CD8-positive, alpha-beta memory T cell (primary cell): ENCODE measurements at places on chromosomes 13 and 19. TPM values are rescaled to one million over a fixed set of nuclear protein-coding genes. Genes with fewer than 3 reads are reported as not detected.

GRCh38 chr13:41608839-41609177, 151.5 kb downstream of the RGCC start:
- DNase-seq, result no peak

DNA sequence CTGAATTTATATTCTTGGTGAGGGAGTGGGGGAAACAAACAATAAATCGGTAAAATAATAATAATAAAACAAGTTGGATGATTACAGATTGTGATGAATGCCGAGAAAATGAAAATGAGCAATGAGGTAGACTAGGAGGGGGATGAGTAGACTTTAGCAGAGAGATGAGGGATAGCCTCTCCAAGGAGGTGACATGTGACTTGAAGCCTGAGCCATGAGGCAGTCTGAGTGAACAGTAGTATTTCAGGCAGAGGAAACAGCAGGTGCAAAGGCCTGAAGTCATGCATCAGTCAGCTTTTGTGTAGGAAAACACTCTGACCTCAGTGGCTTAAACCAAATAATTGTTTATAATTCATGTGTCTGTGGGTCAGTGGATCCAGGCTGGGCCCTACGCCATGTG, 4.6 kb downstream of the ZNF135 start:
- no peak for DNase-seq

DNA sequence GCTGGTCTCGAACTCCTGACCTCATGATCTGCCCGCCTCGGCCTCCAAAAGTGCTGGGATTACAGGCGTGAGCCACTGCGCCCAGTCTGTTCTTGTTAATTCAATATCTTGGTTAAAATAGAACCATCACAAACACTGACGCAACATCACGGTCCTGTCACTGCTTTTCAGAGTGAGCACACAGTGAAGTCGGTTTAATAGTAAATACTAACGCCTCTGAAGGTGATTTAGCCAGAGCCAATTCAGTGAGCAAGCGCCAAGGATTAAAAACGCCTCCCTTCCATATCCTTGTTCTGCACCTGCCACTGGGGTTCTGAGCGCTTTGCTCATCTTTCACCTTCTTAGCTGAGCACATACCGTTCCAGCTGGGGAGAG, 30.3 kb downstream of the LAMP1 start:
- no peak for DNase-seq

DNA sequence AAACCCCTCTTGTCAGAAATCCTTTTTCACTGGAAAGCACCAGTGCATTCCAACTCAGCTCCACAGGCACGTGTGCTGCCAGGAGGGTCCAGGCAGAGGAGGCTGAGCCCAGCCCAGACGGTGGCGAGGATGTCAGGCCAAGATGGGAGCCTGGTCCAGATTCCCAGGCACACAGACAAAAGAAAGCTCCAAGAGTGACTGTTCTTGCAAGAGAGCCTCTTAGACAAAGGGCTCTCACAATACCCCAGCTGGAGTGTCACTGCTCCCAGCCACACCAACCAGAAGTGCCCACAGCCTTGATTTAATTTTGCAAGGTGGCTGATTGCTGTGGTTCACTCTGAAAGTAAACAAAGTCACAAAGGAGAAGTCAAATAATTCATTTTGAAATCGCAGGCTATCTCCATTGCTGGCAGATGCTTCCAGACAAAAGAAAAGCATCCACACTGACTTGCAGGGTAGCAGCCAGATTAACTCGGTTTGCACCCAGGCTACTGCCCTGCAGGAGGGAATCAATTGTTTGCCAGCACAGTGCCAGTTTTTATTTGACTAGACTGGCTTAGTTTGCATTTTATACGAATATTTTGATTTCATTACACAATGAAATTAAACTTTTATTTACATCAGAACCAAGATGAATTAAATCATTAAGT, 95.1 kb downstream of the RAB20 start:
- DNase-seq, result no peak

DNA sequence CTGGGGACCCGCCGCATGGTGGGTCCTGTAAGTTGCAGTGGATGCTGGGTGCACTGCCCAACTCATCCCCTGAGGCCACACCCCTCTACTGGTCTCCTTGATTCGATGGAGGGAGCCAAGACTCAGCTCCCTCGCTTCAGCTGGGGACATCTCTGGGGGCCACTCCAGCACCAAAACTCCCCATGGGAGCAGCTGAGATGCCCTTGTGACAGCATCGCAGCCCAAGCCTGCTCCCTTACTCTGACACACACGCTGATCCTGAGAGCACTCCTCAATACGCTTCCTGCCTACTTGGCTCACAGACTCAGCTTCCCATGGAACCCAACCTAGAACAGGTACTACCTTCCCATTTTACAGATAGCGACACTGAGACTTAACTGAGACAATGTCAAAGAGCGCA, 56.2 kb downstream of the PEPD start:
- DNase-seq, result no peak

- DNase-seq, result no peak
Measured at GRCh38 chr19:23095418-23095817, 21.4 kb upstream of the ZNF730 start.

DNA sequence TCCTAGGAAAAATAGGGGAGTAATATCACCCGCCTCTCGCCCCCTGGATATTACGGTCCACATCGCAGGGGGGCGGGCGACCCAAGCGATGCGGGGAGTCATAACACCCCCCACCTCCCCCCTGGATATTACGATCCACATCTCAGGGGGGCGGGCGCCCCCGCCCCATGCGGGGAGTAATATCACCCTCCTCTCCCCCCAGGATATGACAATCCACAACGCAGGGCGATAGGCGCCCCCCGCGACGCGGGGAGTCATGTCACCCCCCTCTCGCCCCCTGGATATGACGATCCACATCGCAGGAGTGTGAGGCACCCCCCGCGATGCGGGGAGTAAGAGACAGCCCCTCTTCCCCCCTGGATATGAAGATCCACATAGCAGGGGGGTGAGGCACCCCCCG, 684.4 kb upstream of the PCDH9 start:
- DNase-seq, result no peak

GRCh38 chr19:33376423-33376822, 2.9 kb downstream of the CEBPG start:
- DNase-seq, result no peak

DNA sequence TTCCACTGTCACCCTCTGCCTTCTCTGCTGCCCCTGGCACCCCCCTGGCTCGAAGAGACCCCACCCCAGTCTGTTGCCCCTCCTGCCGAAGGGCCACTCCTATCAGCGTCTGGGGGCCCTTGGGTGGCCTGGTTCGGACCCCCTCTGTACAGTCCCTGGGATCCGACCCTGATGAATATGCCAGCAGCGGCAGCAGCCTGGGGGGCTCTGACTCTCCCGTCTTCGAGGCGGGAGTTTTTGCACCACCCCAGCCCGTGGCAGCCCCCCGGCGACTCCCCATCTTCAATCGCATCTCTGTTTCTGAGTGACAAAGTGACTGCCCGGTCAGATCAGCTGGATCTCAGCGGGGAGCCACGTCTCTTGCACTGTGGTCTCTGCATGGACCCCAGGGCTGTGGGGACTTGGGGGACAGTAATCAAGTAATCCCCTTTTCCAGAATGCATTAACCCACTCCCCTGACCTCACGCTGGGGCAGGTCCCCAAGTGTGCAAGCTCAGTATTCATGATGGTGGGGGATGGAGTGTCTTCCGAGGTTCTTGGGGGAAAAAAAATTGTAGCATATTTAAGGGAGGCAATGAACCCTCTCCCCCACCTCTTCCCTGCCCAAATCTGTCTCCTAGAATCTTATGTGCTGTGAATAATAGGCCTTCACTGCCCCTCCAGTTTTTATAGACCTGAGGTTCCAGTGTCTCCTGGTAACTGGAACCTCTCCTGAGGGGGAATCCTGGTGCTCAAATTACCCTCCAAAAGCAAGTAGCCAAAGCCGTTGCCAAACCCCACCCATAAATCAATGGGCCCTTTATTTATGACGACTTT, 2.0 kb downstream of the ZFP36 start:
- DNase-seq, result peak; percentile 54

The CYP2A6 gene
- not detected for total RNA-seq

The PEAK3 gene
- not detected for total RNA-seq

The IQCN gene
- 1.3 TPM for total RNA-seq

The TSPAN16 gene
- total RNA-seq, result not detected

The TNNI3 gene
- total RNA-seq, result not detected

The TSC22D1 gene
- 10.0 TPM for total RNA-seq

The HS6ST3 gene
- not detected for total RNA-seq

The GARIN5A gene
- 0.97 TPM for total RNA-seq
